Breast epithelium (tissue), 4 donors: ENCODE measurements at places on chromosomes 5 and 9. TPM values are rescaled to one million over a fixed set of nuclear protein-coding genes. Genes with fewer than 3 reads are reported as not detected.

GRCh38 chr5:58498340-58498942 lies 7.2 kb downstream of the GAPT start:
- no peak overlapping the region for H3K4me3 ChIP-seq
- no peaks in the 10 kb centered on the region for H3K36me3 ChIP-seq
- H3K27me3 ChIP-seq: no peaks in the 10 kb centered on the region
- H3K27ac ChIP-seq: no peak overlapping the region

DIPK1B gene
- total RNA-seq: 4.8 TPM

DNA sequence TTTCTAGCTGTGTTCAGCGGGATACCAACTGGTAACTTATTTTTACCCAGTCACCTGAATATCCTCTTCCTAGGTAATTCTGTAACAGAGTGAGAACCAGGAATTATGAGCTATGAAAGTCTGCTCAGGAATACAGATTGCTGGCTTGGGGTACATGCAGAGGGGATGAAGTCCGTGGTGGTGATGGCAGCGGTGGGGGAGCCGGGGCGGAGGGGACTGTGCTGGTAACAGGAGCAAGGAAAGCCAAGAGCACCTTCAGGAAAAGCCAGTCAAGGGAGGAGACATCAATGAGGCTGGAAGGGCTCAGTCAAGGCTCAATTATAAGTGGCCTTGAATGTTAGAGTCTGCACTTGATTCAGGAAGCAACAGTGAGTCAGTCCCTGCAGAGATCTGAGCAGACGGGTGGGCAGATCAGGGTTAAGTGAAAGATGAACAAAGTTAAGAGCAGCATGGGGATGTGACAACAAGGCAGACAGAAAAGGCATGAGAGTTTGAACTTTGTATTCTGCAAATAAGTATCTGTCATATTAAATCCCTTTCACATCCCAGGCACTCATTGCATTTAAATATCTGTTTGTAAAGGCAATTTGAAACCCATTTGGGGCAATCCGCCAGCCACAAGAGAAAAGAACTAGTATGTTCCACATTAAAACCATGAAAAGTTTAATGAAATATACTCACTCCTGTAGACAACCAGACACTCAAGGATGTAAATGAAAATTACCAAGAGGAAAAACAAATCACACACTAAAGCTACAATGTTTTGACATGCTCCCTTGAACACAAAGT lies 101.2 kb downstream of the TTC39B start:
- no peak overlapping the region for H3K4me3 ChIP-seq
- DNase-seq: no peak
- H3K36me3 ChIP-seq: no peaks in the 10 kb centered on the region
- no peak overlapping the region for H3K27ac ChIP-seq

DNA sequence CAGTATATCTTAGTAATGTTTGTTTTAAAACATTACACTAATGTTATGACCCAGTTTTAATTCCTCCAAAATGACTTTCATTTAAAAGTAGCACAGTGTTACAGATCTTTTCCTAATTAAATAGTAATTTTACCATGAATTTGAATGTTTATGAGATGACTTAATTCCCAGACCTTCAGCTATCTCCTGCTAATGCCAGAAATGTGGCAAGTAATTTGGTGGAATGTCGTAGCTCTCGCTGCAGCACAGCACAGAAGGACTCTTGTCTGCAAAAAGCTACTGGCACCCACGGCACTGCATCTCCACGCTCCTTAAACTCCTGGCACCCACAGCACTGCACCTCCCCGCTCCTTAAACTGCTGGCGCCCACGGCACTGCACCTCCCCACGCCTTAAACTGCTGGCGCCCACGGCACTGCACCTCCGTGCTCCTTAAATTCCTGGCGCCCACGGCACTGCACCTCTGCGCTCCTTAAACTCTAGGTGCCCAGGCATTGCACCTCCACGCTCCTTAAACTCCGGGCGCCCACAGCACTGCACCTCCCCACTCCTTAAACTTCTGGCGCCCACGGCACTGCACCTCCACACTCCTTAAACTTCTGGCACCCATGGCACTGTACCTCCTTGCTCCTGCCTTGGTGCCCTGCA lies 163.1 kb downstream of the CDK5RAP2 start:
- no peaks in the 10 kb centered on the region for H3K36me3 ChIP-seq
- no peaks in the 10 kb centered on the region for H3K27me3 ChIP-seq
- no peak for DNase-seq
- H3K27ac ChIP-seq: no peak overlapping the region

HTR1A gene
- total RNA-seq: not detected
